ENCODE measurements at places on chromosomes 5 and 9.

GRCh38 chr5:52950686-52951085 is 38.5 kb upstream of the ITGA2 start:
- DNase-seq = no peak

- DNase-seq = peak; percentile 35
Measured at GRCh38 chr5:72378639-72379289, 58.6 kb downstream of the PTCD2 start.

DNA sequence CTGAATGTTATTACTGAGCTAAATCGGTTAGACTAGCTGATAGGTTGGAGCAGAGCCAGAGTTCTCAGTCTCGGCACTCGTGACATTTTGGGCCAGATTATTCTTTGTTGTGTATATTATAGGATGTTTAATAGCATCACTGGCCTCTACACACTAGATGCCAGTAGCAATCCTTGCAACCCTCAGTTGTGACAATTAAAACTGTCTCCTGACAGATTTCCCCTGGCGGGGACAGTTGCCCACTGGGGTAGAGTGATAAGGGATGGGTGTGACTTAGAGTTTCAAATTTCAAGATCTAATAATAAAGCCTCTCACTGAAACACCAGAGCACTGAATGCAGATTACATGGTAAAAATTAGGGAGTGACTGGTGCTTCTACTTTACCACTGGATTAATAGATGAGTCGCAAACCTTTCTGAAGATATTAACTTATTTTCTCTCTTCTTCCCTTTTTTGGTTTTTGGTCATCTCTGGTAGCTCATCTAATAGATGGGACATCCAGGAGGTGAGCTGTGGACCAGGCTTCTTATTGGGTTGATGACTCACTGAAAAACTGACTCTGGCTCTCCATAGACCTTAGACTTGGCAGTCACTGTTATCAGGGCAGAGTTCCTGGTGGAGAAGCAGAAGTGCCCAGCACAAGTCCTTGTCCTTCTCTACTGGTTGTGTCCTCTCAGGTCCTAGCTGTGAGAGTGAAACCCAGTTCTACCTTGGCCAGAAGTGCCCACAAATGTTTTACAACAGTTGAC is 150.3 kb downstream of the UNC13B start:
- DNase-seq = no peak

DNA sequence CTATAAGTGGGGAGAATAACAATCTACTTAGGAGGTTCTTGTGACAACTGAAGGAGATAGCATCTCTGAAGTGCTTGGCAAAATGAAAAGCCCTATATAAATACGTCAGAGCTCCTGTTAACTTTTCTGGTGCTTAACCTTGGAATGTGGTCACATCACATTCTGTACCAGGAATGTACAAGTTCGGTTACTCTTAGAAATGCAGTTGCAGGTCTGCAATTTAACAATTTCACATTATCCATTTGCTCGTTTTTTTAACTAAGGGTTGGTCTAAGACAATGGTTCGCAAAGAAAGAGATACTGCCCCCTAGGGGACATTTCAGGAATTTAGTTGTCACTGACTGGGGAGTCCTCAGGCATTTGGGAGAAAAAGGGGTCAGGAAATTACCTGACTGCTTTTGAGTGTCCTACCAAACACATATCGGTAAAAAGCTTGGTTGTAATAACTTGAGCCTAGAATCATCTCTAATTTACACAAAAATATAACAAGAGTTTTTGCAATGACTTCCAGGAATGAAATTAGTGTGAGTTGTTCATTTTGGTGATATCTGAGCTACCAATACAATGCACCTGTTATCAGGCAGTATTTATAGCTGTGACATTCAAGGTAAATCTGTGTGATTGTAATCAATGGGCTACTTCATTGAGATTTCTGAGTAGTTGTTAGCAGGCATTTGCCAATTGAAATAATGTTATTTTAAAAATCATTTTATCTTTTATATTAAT is 5.4 kb upstream of the HBEGF start:
- DNase-seq = peak; percentile 46

DNA sequence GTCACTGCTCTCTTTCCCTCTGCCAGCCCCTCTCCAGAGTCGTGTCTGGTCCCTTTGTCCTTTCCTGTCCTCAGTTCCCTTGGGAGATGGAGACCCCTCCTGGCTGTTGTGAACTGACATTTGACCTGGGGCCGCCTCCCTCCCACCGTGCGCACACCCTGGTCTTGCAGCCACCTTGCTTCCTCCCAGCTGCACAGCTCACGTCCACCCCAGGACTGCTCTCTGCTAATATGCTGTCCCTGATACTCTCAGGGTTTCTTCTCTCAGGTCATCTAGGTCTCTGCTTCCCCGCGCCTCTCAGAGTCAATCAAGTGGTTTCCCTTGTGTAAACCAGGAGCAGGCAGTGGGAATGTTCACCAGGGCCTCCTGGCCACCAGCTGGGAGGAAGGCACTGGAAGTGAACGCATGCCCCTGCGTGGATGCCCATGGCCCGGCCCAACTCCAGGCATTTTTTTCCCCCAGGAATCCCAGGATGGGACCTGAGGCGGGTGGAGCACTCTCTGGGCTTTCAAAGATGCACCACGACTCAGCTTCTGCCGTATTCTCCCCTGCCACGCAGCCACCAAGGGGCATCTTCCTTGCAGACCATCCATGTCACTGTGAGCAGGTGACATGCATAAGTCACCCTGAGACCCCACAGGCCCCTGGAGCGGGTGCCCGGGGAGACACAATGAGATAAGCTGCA is 142.4 kb downstream of the OLFM1 start:
- DNase-seq = no peak

GRCh38 chr9:78578072-78578471 is 281.1 kb downstream of the PSAT1 start:
- DNase-seq = no peak

GRCh38 chr5:124056991-124057723 is 545.2 kb downstream of the CSNK1G3 start:
- no peak for DNase-seq

GRCh38 chr5:68318955-68319705 is 103.6 kb downstream of the PIK3R1 start:
- no peak for DNase-seq

GRCh38 chr9:98356953-98357690 is 101.7 kb upstream of the TBC1D2 start:
- no peak for DNase-seq

DNA sequence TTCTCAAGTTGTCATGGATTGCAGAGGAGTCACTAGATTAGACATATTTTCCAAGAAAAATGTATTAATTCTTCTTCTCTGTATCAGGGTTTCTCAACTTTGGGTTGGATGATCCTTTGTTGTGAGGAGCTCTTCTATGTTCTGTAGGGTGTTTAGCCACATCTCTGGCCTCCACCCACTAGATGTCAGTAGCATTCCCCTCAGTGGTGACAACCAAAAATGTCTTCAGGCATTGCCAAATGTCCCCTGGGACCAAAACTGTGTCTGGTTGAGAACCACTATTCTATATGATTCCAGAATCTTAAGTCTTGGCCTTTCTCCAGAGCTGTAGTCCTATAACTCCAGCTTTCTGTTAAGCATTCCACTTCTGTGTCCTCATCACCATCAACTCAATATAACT is 220.9 kb downstream of the KIAA0825 start:
- no peak for DNase-seq

GRCh38 chr5:124132843-124133242 is 613.6 kb downstream of the ZNF608 start:
- DNase-seq = no peak

GRCh38 chr9:109975574-109976295 is 195.7 kb downstream of the PALM2AKAP2 start:
- DNase-seq = no peak

DNA sequence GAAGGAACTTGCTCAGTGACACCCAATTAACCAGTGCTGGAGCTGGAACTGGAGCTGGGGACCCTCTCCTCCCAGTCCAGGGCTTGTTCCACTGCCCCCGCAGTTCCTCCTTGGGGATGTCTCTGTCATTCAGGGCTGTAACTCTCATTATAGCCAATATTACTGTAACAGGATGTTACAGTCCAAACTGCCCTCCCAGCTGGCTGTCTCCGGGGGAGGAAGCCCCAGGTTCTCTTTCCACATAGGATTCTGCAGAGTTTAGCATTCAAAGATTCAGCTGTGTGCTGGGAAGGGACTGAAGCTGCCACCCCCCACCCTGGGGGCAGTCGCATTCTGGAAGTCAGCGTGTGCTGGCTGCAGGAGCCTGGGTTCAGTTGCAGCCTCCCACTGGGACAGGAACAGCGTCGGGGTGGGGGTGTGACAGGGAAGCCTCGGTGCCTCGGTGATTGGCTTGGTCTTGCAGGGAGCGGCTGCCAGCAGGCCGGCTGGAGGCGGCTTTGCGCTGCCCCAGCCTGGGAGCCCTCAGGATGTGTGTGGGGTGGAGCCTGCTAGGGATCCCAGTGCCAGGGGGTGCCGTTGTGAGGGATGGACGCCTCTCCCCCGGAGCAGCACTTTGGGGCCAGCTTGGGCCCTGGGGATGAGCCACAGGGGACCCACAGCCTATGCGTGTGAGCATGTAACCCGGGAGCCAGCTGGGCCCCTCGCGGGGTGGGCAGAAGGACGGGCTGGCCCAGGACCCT is 101.1 kb downstream of the RGS3 start:
- peak; percentile 25 for DNase-seq

DNA sequence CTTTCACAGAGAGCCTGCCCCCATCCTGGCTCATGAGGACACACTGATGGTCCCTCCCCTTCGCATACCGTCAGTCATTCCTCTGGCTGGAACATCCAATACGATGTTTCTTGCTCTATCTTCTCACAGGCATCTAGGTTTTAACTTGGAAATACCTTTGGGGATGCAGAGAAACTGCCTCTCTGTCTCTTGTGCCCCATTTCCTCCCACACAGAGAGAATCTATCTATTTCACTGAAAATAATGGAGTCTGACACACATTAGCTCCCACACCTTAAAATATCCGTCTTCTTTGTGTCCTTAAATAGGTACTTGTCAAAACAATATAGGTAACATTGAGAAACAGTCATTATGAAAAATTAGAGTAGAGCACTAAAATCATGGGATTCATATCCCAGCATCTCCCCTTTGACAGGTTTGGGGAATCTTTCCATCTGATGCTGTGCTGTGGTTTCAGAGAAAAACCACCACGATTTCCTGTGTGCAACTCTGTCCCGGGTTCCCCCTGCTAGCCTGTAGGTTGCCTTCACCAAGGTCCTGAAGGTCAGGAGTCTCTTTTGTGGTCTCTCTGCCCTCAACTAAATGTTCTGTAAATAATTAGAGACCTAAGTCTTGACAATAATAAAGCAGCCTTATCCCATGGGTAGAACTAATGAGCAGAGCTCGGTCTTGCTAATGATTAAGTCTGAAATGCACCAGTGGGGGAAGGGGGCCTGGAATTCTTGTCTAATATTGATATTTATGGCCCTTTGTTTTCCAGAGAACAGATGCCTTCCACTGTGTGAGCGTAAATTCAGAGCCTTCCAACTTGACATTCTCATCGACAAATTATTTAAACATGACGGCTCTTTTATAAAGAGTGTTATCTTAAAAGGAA is 371.0 kb downstream of the ICE1 start:
- DNase-seq = no peak

DNA sequence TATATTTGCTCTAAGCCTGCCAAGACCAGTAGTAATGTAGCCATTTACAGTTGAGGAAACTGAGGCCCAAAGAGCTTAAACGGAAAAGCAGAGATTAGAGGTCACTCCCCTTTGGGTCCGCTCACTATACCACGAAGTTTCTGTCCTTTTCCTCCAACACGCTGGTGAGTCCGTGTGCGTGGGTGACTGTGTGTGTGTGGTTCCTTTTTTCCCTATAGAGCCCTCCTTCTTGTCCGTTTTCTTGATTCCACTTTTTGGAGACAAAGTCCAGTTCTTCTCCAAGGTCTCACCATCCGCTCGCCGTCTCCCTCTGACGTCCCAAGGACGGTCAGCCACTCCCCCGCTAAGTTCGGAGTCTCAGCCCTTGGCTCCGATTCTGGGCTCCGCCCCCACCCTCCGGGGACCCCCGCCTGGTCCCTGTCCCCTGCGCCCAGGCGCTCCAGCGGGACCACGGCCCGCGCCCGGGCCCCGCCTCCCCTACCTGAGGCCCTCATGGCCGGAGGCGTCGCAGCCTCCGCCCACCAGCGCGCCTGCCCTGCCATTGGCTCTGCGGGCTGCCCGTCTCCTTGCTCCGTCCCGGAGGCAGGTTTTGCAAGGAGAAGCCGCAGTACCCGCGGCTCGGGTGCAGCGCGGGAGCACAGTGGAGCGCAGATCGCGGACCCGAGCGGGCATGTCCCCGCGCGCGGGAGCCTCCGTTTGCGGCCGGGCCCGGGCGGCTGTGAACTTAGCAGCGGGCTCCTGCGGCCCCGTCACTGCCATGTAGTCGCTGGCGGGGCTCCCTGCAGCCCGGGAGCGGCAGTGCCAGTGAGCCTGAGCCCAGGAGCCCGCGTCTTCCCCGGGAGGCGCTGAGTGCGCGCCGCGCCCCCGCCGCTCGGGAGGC is at the start of gene MAST4:
TSS of gene MAST4 (plus strand) at position 638 of the 880 bp plus-strand sequence. CDS start 263 bp downstream, outside the sequence.
- peak; percentile 73 for DNase-seq

- no peak for DNase-seq
Measured at GRCh38 chr9:93684161-93684765, 107.9 kb downstream of the PHF2 start.

GRCh38 chr5:33995865-33996264 is 11.4 kb upstream of the SLC45A2 start:
- no peak for DNase-seq

GRCh38 chr5:73487815-73488214 is 10.4 kb upstream of the BTF3 start:
- no peak for DNase-seq

DNA sequence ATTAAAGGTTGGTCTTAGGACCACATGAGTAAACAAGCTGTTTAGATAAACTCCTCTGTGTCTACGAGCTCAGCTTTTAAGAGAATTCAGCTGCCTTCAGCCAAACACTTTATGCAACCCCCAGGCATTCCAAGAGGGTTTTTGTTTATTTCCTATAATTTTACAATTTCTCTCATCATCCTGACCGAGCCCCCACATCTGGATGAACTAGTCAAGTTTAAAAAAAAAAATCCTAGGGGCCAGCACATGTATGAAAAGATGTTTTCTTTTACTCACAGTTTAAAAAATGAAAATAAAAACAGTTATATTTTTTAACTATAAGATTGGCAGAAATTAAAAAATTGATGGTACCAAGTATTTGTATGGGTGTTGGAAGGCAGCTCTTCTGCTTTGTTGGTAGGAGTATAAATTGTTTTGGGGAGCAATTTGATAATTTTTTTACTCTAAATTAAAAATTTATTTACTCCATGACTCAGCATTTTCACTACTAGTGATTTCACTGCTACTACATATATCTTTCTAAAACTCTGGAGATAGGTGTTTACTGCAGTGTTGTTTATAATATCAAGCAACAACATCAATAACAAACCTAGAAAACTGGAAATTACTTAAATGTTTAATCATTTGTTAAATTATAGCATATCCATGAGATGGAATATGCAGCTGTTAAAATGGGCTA is 18.1 kb downstream of the YTHDC2 start:
- no peak for DNase-seq

DNA sequence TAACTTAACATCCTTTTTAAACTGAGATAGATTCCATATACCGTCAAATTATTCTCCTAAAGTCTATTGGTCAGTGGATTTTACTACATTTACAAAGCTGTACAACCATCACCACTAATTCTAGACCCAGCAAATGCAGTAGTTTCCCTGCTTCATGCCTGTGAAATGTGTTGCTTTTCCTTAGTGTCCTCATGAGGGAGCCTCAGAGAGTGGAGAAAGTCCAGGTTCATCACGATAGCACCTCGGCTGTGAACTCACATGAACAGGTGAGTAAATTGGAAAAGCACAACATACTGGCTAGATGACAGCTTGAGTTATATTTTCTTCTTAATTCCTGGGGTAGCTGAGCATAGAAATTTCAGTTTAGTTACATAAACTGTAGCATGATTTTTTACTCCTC is 653.7 kb downstream of the MTRR start:
- DNase-seq = no peak

- DNase-seq = no peak
Measured at GRCh38 chr5:76249621-76250020, 153.5 kb upstream of the IQGAP2 start.
